ENCODE measurements at places on chromosomes 16 and 17. TPM values are rescaled to one million over a fixed set of nuclear protein-coding genes. Genes with fewer than 3 reads are reported as not detected.

- no peak for DNase-seq
Measured at GRCh38 chr17:48570325-48571023, 7.7 kb downstream of the HOXB4 start.

DNA sequence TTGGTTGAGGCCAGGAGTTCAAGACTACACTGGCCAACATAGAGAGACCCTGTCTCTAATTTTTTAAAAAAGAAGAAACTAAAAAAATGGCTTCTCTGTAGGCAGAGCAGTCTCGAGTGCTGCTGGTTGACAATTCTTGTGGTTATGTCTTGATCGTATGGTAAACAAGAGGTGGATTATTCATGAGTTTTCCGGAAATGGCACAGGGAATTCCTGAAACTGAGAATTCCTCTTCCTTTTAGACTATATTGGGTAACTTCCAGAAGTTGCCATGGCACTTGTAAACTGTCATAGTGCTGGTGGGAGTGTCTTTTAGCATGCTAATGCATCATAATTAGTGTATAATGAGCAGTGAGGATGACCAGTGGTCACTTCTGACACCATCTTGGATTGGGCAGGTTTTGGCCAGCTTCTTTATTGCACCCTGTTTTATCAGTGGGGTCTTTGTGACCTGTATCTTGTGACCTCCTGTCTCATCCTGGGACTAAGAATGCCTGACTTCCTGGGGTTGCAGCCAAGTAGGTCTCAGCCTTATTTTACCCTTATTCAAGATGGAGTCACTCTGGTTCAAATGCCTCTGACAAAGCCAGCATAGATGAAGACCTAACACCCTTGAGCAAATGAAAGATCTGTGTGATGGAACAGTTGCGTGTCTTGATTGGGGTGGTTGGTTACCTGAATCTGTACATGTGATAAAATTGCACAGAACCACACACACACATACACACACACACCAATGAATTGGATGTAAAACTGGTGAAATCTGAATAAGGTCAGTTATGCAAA lies 30.2 kb downstream of the BMERB1 start:
- DNase-seq = no peak

- no peak for DNase-seq
Measured at GRCh38 chr16:57887711-57888110, 83.2 kb downstream of the CNGB1 start.

Gene LGALS9B
- total RNA-seq = not detected

Gene TSR3
- 112 TPM for total RNA-seq

GRCh38 chr17:31907342-31907962 lies 5.9 kb upstream of the UTP6 start:
- DNase-seq = peak; percentile 50
